ENCODE measurements at places on chromosomes 1 and 21.

DNA sequence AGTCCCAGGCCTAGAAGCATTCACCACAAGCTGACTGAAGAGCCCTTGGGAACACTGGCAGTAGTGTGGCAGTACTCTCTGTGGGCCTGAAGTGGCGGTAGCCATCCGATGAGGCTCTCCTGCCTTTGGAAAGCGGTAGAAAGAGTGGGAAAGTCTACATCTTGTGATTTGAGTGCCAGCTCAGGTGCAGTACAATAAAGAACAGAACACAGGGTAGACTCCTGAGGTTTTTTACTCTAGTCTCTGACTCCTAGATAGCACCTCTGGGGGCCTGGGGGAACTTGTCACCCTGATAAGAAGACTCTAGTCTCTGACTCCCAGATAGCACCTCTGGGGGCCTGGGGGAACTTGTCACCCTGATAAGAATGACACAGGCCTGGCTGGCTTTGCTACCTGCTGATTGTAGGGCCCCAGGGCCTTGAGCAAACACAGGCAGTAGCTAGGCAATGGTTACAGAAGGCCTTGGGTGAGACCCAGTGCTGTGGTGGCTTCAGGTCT is 18.0 kb upstream of the IL20 start:
- DNase-seq = no peak

- no peak for DNase-seq
Measured at GRCh38 chr1:94022471-94023189, 98.3 kb downstream of the ABCA4 start.

- DNase-seq = no peak
Measured at GRCh38 chr1:165837838-165838364, 10.5 kb downstream of the UCK2 start.

GRCh38 chr1:115142616-115143015 is 53.3 kb upstream of the TSPAN2 start:
- DNase-seq = no peak

- no peak for DNase-seq
Measured at GRCh38 chr1:77540501-77541161, 141.8 kb downstream of the ZZZ3 start.

- DNase-seq = no peak
Measured at GRCh38 chr21:36053715-36054062, 6.6 kb downstream of the SETD4 start.
